Esophagus squamous epithelium (tissue), 5 donors: ENCODE measurements at places on chromosomes 3 and 15.

GRCh38 chr3:26522919-26523318 is 99.7 kb upstream of the LRRC3B start:
- DNase-seq: no peak

DNA sequence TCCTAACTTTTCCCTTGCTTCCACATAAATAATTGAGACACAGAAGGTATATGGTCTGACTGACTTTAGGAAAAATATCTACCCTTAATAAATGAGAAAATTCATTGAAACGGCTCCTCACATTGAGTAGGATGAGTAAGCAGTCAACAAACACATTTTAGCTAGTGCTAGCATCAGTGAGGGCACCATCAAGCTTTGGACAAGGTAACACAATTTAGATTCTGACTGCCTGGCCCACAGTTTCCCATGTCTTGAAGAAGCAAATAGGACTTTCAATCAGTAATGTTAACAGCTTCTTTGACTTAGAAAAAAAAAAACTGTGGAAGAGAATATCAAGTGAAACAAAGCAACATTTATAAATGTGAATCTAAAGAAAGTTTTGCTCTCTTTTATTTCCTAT is 70.1 kb upstream of the MBNL1 start:
- no peak for DNase-seq

GRCh38 chr15:62644216-62644888 is 398.2 kb upstream of the TPM1 start:
- no peak for DNase-seq

- DNase-seq: no peak
These were observed 3.0 kb downstream of the KLF13 start for GRCh38 chr15:31329640-31330010.

GRCh38 chr3:112767177-112767576 is 79.5 kb downstream of the CD200R1L start:
- no peak for DNase-seq

DNA sequence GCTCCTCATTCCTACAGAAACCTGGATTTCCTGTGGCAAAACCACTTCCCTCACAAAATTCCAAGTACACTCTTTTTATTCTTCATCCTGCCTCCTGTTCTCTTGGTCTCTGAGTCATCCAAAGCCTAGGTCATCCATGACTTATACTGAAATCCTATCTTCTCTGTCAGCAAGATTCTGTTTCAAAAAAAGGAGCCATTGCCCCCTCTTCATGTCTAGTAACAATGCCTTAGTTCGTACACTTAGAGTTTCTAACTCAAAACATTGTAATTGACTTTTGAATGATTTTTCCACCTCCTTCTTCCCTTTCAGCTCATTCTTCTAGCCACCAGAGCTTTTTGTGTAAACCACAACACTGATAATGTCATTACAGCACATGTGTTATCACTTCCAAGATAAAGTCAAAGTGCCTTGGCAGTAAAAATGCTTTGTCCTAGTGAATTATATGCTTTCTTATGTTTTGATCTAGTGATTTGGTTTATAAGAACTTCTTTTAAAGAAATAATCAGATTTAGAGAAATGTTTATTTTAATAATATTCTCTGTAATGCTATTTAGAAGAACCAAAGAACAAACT is 256.5 kb upstream of the NECTIN3 start:
- no peak for DNase-seq

GRCh38 chr3:158748237-158748828 is 16.1 kb upstream of the RARRES1 start:
- DNase-seq: no peak

DNA sequence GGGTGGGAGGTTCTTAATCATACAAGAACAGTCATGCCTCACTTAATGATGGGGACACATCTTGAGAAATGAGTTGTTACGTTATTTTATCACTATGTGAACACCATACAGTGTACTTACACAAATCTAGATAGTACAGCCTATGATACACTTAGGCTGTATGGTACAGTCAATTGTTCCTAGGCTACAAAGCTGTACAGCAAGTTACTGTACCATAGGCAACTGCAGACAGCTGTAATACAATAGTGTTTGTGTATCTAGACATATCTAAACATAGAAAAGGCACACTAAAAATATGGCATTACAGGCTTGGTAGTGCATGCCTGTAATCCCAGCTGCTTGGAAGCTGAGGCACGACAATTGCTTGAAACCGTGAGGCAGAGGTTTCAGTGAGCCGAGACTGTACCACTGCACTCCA is 55.7 kb upstream of the PLXND1 start:
- DNase-seq: no peak

- no peak for DNase-seq
These were observed 225.3 kb upstream of the LYSMD4 start for GRCh38 chr15:99958426-99959097.

DNA sequence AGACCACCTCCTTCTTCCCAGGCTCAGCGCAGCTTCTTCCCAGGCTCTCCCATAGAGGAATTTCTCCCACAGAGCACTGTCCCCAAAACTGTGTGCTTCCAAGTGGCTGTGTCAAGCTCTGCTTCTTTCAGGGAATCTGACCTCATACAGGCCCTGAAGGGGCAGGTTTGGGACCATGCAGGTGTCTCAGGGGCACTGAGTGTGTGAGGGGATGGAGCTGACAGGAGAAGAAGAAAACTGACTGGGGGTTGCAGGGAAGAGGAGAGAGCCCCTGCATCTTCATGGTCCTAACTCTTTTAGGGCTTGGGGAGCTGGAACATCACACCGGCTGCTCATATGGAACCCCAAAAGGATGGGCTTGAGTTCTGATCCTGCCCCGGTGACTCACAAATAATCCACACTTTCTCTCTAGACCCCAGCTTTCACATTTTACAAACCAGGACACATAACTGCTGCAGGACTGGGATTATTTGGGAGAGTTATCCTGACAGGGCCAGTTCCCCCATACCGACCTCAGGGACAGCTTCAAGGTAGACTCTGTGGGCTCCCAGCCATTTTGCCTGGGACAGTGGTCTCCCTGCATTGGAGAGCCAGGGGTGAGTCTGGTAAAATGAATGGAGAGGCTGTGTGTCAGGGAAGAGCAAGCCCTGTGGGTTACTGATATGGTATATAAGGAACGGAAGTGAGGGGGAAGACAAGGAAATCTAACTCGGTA is 316.1 kb downstream of the TLE3 start:
- no peak for DNase-seq

GRCh38 chr15:83733206-83733605 is 79.3 kb downstream of the ADAMTSL3 start:
- DNase-seq: no peak

GRCh38 chr3:4807381-4808280 is 171.6 kb upstream of the BHLHE40 start:
- no peak for DNase-seq
